ENCODE measurements at places on chromosomes 3 and 15.
A peak's percentile ranks its signal among the peaks of the same experiment; 100 is the strongest.

GRCh38 chr3:37787153-37787867 is 74.4 kb upstream of the CTDSPL start:
- DNase-seq = no peak

- DNase-seq = no peak
Observed at GRCh38 chr3:63644212-63644797, 8.2 kb upstream of the SNTN start.

DNA sequence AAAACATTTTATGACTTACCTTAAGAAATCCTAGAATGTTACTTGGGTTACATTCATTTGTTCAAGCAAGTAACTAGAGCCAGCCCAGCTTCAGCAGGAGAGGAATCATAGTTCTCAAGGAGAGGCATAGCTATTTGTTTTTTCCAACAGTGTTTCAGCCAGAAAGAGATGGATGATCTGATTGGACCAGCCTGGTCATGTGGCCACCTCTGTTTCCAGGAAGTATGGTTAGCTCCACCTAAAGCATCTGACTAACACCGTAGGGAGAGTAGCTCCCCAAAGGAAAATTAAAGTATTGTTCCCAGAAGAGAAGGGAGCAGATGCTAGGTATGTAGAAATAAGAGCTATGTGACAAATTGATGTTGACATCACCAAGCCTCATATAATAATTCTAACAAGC is 417.1 kb downstream of the TAFA4 start:
- DNase-seq = peak; percentile 2

- DNase-seq = no peak
Observed at GRCh38 chr3:168058481-168058880, 37.2 kb downstream of the GOLIM4 start.

DNA sequence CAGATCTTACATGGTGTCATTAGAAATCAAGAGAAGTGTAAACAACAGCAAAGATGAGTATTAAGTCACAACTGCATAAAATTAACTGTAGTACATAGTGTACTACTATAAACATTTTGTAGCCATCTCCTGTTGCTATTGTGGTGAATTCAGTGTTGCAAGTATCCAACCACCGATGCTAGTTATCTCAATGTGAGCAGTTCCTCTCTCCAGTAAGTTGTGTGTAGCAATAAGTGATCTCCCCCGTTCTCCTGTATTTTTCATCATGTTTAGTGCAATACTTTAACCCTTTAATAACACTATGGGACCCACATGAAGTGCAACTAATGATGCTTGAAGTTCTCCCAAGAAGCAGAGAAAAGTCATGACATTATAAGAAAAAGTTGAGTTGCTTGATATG is 264.7 kb upstream of the KCNH8 start:
- no peak for DNase-seq

DNA sequence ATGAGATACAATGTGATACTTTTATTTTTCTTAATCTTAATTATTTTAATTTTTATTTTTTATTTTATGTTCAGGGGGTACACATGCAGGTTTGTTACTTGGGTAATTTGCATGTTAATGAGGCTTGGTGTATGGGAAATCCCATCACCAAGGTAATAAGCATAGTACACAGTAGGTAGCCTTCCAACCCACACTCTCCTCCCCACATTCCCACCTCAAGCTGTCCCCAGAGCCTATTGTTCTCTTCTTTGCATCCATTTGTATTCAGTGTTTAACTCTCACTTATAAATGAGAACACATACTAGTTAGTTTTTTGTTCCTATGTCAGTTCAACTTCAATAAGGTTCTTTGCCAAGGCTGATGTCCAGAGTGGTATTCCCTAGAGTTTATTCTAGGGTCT is 1375.4 kb downstream of the NSUN3 start:
- no peak for DNase-seq

DNA sequence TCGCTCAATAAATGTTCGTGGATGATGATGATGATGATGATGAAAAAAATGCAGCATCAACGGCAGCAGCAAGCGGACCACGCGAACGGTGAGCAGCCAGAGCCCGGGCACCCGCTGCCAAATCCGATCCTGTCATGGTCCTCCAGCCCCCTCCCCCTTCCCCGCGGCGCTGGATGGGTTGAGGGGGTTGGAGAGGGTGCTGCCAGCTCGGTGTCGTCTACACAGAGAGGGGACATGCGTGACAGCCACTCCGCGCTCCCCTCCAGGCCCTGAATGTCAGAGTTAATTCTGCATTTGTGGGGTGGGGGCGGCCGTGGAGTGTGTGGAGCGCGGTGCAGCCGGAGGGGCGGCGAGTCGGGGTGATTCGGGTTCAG is 722 bp downstream of the CACNA1D start:
- DNase-seq = no peak

- DNase-seq = no peak
Observed at GRCh38 chr3:128804017-128804810, 75.2 kb upstream of the ACAD9 start.

GRCh38 chr3:101865751-101866509 is 16.6 kb downstream of the NFKBIZ start:
- DNase-seq = peak; percentile 73

DNA sequence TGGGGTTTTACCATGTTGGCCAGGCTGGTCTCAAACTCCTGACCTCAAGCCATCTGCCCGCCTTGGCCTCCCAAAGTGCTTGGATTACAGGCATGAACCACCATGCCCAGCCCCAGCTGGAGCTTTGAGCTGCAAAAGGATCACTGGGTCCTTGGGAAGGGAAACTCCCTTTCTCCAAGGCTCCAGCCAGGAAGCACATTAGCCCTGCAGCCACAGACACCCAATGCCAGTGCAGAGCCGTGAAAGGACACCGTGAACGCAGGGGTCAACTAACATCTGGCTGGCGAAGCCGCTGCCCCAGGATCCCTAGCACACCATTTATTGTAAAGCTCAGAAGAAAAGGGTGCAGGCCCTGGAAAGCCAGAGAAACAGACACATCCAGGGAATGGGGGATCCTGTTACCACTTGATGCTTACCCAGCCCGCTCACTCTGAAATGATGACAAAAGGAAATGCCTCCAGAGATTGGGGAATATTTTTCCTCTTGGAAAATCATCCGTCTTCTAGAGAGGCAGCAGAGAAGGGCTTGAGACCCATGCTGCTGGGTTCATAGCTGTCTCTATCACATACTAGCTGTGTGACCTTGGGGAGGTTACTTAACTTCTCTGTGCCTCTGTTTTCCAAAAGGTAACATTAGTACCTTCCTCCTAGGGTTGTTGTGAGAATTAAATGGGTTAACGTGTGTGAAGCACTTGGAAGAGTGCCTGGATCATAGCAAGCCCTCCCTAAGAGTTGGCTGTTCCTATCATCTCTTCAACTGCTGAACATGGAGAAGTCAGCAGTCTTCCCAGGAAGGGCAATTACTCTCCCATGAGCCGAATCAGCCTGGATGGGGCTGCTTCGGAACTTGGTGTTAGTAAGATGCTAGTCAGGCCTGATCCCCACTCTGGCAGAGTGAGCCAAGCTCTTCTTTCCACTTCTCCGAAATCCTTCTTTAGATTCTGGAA is 40.8 kb downstream of the LMCD1 start:
- DNase-seq = no peak

DNA sequence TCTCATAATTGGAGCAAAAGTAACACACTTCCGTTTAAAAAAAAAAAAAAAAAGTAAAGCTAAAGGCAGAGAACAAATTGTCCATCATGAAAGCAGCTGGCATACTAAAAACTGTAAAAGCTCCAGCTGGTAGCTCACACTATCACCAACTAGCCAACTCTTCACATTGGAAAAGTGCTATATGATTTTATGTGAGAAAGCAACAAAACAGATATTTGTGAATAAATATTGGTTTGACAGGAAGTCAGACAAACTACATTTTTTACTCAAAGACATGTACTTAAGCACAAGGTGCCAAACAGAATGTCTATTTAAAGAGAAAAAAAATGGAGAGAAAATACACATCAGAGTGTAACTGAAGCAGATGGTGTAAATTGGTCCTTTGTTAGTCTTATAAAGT is 231.2 kb upstream of the CADM2 start:
- no peak for DNase-seq

DNA sequence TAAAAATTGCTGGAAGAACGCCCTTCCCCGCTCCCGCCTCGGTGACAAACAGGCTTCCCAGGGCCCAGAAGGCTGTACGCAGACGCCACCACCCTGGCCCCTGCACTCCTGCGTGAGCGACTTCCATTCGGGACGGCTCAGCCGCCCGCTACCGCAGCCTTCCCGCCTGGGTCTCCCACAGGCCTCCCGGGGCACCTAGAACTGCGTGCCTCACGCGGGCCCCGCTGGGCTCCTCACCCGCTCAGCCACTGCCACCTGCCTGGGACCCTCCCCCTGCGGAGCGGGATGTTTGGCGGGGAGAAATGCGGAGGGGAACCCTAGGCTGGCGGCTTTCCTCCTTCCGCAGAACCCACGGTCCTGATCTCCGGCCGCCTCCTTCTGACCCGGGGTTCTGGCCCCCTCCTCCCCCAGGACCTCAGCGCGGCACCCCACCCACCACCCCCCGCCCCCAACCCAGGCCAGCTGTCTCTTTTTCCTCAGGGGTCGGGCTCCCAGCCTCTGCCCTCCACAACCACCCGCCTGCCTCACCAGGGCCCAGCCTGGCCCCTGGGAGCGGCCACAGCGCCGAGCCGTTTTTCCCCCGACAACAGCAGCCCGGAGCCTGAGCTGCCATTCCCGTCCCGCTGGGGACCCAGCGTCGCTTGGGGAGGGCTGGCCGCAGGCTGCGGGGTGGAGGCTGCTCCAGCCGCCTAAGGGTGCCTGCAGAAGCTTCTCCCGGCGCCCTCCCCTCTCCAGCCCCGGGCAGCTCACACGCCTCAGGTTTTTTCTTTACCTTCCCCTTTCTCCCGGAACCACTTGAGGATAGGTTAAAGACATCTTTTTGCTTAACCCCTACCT is 27.6 kb upstream of the RAB7A start:
- DNase-seq = peak; percentile 43

GRCh38 chr3:177041021-177041729 is 156.1 kb downstream of the TBL1XR1 start:
- DNase-seq = no peak

GRCh38 chr15:52076889-52077781 is 35.4 kb downstream of the BCL2L10 start:
- DNase-seq = no peak

DNA sequence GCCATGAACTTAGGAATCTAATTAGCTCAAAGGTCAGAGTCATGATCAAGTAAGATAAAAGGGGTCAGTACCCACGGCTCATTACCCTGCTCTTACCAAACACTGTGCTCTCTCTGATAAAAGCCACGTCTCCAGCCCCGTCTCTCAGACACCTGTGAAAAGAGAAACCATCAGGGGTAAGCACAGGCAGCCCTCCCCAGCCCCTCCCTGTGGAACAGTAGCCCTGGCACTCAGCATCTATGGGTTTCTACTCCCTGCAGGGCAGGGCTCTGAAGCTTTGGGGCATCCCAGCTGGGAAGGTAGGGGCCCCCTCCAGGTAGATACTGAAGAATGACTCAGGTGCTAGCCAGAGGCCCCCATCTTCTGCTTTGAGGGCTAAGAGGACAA is 10.5 kb downstream of the LTF start:
- DNase-seq = no peak

DNA sequence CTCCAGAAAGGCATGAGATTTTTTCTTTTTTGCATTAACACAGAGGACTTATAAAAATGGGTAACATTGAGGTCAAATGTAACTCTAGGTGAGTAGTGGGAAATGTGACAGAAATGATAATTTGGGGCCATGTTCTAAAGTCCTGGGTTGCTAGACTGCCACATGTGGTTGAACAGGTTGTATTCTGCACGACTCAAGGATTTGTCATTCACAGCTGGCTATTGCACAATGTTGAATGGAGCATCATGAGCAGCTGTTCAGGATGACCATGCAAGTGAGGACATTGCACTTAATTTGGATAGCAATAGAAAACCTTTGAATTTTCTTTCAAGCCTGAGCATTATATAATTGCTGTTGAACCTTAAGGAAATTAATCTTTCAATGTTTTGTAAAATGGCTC is 396.6 kb downstream of the NAALADL2 start:
- DNase-seq = peak; percentile 23

GRCh38 chr3:37987315-37987697 is 3.3 kb upstream of the VILL start:
- peak; percentile 50 for DNase-seq

GRCh38 chr3:135192929-135193328 is 397.9 kb downstream of the EPHB1 start:
- no peak for DNase-seq

DNA sequence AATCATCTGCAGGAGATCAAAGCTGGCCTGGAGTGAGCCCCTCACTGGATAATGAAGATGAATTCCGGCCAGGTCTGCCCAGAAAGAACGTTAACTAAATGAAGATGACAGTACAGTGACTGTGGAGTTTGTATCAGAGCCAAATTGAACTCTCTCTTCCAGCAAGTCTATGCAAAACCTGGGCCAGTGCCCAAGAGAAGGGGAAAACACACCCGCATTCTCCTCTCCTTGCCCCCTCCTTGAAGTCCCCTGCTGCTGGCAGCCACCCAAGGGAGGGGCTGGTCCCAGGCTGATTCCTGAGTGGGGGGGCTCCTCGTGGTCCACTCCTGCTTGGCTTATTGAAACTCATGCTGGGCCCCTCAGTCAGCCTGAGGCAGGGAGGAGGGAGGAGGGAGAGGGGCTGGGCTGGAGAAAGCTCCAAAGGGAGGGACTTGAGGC is 155.7 kb downstream of the RAB11A start:
- no peak for DNase-seq

GRCh38 chr3:136802481-136802996 is 16.4 kb upstream of the SLC35G2 start:
- peak; percentile 34 for DNase-seq

- DNase-seq = peak; percentile 23
Observed at GRCh38 chr15:52318729-52319500, 23.3 kb upstream of the MYO5C start.

- peak; percentile 17 for DNase-seq
Observed at GRCh38 chr3:71581457-71582035, 2.0 kb downstream of the FOXP1 start.

DNA sequence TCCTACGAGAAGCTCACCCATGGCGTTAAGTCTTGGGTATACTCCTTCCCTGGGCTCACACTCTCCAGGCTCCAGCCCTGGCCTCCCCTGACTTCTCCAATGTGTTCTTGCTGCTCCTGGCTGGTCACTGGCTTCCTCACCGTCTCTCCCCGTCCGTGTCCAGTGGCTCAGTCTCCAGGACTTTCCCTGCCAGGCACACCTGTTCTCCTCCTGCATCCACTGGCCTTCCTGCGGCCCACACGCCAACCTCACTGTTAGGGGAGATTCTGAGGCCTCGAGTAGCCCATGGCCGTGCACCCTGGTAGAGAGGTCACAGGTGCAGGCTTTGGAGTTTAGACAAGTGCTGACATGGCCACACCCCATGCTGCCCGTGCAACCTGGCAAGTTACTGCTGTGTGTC is 91.9 kb upstream of the SNRPA1 start:
- DNase-seq = no peak

- DNase-seq = no peak
Observed at GRCh38 chr3:62065985-62066693, 307.2 kb downstream of the FEZF2 start.

DNA sequence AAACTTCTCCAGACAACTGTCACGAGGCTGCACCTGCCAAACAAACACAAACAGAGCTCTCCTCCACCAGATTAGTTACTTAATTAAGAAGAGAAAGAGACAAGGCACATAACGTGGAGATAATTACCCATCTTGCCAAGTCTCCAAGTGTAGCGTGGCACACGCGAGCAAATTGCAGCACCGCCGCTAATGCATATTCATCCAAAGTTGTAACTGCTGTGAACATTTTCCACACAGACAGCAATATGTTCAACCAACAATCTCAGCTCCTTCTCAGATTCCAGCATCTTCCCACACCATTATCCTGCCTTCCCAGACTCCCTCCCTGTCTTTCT is 309.6 kb upstream of the TLE3 start:
- DNase-seq = no peak

GRCh38 chr15:98715401-98715800 is 67.1 kb downstream of the IGF1R start:
- no peak for DNase-seq

GRCh38 chr3:150057227-150057626 is 86.5 kb upstream of the PFN2 start:
- DNase-seq = no peak

All from HT-29 (cell line).